Astrocyte (in vitro differentiated cells and primary cell): ENCODE measurements at places on chromosomes 1 and 21. TPM values are rescaled to one million over a fixed set of nuclear protein-coding genes. Genes with fewer than 3 reads are reported as not detected.

DNA sequence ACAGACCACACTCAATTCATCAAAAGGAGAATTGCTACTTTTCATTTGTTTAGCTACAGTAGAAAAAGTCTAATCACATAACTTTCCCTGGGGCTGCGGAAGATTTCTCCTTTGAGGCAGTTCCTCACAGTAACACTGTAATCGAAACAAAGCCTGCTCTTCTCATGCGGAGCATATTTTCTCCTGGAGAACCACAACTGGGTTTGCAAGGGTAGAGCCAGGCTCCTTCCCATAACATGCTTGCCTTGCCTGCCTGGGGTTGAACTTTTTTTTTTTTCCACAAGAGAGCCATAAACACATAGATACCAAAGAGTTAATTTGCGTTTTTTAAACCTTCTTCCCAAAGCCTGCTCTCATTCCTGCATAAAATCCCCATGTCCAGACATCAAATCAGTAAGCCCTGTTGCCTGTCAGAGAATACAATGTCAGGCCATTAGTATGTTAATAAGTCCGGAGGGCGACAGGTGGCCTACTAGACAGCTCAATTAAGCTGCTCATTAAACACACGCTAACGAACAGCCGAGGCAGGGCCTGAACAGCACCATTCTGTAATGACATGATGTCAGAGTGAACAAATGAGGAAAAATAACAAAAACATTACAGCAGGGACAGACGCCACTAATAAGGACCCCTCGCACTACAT lies 107.1 kb upstream of the OLIG2 start:
- no peak for DNase-seq

DNA sequence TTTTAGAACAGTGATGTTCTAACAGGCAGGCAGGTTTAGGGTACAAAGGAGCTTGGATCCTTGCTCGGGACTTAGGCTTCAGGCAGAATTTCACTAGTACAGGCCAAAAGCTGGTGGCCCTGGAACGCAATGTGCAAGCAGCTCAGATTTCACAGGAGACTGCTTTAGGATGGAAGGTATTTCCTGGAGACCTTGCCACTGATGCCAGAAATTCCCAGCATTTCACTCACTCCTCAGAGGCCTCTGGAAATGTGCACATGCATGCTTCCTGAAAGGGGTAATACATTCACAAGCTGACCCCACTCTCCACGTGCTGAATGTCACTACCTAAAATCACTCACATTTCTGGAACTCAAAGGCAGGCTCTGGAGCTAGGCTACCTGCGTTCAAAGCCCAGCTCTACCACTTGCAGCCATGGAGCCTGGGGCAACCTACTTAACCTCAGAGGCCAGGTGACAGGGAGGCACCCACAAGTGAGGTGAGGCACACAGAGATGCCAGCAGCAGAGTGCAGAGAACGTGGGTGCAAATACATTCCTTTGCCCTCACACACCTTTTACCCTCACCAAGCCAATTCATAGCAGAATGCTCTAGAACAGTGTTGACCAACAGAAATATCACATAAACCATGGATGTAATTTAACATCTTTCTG lies 56.5 kb downstream of the CDC7 start:
- peak; percentile 37 for DNase-seq

DNA sequence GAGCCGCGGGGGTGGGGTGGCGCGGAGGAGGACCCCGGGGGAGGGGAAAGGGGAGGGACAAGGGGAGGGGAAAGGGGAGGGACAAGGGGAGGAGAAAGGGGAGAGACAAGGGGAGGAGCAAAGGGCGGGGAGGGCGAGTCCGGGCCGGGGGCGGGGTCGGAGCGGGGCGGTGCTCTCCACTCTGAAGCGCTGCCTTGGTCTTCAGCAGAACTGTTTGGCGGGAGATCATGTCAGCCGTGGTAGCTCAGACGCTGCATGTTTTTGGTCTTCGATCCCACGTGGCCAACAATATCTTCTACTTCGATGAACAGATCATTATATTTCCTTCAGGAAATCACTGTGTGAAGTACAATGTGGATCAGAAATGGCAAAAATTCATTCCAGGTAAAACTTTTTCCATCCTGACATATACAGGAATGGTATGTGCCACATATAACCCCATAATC lies 420 bp downstream of the CFAP57 start:
- DNase-seq, result peak; percentile 70

DNA sequence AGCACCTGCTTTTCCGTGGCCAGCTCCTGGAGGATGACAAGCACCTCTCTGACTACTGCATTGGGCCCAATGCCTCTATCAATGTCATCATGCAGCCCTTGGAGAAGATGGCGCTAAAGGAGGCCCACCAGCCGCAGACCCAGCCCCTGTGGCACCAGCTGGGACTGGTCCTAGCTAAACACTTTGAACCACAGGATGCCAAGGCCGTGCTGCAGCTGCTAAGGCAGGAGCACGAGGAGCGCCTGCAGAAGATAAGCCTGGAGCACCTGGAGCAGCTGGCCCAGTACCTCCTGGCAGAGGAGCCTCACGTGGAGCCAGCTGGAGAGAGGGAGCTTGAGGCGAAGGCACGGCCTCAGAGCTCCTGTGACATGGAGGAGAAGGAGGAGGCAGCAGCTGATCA lies 413 bp downstream of the UBL4B start:
- DNase-seq, result no peak

- no peak for DNase-seq
Observed at GRCh38 chr1:225973158-225973557, 26.0 kb downstream of the SDE2 start.

GRCh38 chr1:97252076-97252475 lies 530.5 kb downstream of the PTBP2 start:
- peak; percentile 70 for DNase-seq

DNA sequence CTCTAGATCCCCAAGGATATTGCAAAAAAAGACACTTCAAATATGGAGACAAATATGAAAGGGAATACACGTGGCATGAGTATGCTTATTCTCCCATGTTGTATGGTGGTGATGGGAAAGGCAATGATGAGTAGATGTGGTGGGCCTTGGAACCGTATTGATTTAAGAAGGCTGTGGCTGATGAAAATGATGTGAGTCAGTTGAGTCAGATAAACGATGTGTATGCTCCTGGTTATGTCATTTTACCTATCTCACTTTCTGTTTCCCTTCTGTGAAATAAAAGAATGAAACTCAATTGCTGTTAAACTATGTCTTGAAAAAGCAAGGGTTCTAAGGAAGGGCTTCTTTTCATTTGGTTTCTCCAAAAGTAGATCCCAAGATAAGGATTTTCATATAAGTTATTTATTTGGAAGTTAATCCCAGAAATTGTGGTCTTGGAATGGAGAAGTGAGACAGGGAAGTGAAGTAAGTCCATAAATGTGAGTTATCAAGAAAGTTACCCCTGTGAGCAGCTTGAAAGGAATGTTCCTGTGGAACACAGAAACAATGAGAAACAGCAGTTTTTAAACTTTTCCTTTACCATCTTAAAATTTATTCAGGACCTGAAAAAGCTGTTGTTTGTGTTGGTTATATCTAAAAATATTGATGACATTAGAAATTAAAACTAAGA lies 292.0 kb downstream of the DUSP10 start:
- peak; percentile 61 for DNase-seq

DNA sequence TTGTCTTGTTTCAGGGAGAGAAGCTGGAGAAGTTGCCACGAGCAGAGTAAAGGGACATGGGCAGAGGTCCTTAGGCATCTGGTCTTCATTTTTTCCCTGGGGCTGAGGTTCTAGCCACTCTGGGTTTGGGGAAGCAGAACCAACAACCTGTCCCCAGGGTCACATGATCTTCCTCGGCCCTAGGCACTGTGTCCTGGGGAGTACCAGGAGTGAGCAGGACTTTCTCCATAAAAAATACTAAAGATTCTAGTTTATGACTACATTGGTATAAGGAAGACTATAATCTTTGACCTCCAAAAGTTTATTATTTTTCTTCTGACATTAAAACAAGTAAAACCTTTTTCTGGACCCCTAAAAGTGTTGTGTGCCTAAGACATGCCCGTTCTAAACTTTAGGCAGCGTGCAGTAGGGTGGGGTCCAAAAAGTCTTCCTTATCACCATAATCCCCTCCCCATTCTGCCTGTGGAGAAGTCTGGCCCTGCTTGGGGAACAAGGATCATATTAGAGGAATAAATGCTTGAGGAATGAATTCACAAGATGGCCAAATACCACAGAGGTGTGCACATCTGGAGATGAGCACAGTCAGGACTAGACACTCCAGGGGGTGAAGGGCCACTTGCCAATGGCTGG lies 19.3 kb upstream of the IGSF3 start:
- DNase-seq, result no peak

DNA sequence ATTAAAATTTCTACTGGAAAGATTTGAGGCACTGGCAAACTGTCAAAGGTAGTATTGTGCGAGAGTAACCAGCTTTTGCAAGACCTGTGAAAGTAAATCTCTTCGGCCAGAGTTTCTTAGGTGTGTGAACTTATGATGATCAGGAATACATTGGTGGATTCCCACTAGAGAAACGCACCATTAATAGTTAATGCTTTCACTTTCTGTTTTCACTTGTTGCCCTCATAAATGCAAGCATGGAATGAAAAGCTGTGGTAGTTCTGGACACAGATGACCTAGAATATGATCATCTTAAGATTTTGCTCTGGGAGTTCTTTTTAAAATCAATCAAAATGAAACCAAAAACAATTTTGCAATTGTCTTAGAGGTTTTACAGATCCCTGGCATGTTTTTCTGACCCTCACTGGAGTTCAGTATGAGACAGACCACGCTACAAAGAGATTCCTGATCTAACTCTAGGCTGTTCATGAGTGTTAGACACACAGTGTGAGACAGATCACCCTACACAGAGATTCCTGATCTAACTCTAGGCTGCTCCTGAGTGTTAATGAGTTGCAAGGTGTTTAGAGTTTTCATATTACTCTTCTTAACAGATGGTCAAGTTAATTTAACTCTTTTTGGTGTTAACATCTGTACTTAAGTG lies 98.8 kb downstream of the SDCCAG8 start:
- DNase-seq, result peak; percentile 11

DNA sequence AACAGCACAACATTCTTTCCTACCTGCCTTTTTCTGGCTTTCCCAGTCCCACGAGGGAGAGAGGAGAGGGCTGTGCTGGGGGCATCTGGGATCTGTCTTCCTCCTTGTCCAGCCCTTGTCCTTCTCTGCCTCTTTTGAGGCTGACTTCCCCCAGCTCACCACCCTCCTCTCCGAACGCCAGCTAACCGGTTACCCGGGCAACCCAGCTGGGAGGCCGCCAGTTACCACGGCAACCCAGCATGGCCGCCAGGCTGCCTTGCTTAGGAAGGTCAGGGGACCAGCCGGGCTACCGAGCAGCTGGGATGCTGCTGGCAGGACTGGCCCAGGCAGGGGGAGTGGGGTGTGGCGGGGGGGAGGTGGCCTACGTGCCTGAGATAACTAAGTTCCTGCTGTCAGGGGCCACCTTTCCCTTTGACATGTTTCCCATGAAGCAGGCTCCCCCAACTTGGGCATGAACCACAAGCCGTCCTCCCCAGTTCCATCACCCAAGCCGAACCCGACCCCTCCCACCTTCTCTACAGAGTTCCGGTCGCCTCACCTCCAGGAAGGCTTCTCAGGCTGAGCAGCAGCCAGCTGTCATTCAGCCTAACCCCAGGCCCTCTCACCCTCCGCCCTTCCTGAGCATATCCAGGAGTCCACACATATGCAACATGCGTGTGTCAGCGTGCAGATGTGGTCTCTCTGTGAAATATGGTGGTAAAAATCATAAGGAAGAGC lies 8.7 kb downstream of the PLEKHA6 start:
- DNase-seq, result peak; percentile 64

- no peak for DNase-seq
Observed at GRCh38 chr1:15704526-15705183, 20.5 kb downstream of the PLEKHM2 start.

DNA sequence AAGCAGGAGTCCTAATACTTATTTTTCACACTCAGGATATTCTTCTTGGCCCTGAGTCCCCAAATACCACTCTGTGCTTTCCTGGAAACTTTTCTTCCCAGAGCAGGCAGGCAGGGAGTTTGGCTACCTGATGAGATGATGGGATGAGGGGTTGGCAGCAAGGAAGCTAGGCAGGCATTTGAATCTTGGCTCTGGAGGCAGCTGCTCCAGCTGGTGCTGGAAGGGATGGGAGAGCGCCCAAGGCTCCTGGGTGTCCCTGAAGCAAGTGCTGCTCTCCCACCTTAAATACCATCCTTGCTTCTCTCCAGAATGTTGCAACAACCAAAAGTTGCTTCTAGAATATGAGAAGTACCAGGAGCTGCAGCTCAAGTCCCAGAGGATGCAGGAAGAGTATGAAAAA lies 48.0 kb upstream of the TMEM125 start:
- no peak for DNase-seq

GRCh38 chr1:152419917-152420316 lies 5.9 kb upstream of the CRNN start:
- DNase-seq, result no peak

DNA sequence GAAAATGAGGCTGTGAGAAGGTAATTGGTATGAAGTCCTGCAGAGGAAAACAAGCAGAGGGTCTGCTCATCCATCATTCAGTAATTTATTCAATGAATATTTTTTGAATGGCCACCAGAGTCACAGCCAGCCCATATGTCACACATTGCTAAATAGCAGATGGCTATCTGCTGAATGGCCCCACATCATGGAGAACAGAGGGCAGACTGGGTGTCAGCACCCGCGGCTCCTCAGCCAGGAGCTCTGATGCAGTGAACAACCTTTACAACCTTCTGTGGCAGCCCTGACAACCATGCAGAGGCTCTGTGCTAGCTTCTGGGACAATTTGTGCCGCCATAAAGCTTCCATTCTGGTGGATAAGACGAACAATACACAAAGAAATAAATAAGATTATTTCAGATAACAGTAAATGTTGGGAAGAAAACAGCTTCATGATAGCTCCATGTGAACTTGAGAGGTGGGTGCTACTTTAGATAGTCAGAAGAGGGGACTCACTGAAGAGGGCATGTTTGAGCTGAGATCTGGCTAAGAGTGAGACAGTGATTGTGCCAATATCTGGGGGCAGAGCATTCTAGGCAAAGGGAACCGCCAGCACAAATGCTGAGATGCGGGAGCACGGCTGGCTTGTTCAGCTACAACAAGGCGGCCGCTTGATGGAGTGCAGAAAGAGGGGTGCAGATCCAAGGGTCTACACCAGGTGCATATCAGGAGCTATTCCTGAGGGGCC lies 2.8 kb upstream of the C1orf210 start:
- no peak for DNase-seq

DNA sequence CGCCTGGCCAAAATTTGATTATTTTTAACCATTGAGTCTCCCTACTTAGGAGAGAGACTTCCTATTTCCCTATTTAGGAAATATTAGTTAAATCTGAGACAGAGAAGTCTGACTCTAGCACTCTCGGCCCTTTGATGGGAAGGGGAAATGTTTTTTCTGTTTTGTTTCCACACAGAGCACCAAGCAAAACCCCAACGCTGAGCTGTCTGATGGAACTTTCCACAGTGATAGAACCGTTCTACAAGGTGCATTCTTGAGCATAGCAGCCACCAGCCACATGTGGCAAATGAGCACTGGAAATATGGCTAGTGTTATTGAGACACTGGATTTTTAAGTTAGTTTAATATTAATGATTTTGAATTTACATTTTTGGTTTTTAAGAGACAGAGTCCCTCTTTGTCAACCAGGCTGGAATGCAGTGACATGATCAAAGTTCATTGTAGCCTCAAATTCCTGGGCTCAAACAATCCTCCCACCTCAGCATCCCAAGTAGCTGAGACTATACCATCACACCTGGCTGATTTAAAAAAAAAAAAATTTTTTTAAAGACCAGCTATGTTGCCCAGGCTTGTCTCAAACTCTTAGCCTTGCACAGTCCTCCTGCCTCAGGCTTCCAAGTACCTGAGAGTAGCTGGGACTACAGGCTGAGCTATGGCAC lies 77.3 kb upstream of the GALNT2 start:
- no peak for DNase-seq

Gene PDZK1IP1
- 0.34 TPM in 1 of 2 replicates, not detected in the other for total RNA-seq

Gene ABCA4
- 0.14 and 0.20 TPM in 2 replicates for total RNA-seq

Gene METTL18
- total RNA-seq, result 3.9 and 4.1 TPM in 2 replicates

Gene CASQ2
- 0.11 TPM in 1 of 2 replicates, not detected in the other for total RNA-seq

Gene ADIPOR1
- 72.8 and 73.0 TPM in 2 replicates for total RNA-seq

Gene SLAMF1
- total RNA-seq, result not detected in 2 replicates

Gene CCDC181
- total RNA-seq, result 1.1 and 1.5 TPM in 2 replicates
